ENCODE measurements at places on chromosomes 7 and 10. TPM values are rescaled to one million over a fixed set of nuclear protein-coding genes. Genes with fewer than 3 reads are reported as not detected.

DNA sequence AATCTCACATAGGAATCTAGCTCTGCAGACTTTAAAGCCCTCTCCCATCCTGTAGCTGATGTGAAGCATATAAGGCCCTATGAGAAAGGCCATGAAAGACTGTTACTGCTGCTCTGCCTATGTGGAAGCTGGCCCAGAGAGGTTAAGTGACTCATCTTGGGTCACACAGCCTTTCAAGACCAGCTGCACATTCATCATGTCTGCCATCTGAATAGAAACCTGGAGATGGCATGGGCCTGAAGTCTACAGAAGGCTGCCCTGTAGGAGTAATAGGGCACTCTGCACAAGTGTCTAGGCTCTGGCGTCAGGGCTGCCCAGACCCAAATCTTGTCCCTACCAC lies 59.4 kb upstream of the COL13A1 start:
- no peak for DNase-seq

DNA sequence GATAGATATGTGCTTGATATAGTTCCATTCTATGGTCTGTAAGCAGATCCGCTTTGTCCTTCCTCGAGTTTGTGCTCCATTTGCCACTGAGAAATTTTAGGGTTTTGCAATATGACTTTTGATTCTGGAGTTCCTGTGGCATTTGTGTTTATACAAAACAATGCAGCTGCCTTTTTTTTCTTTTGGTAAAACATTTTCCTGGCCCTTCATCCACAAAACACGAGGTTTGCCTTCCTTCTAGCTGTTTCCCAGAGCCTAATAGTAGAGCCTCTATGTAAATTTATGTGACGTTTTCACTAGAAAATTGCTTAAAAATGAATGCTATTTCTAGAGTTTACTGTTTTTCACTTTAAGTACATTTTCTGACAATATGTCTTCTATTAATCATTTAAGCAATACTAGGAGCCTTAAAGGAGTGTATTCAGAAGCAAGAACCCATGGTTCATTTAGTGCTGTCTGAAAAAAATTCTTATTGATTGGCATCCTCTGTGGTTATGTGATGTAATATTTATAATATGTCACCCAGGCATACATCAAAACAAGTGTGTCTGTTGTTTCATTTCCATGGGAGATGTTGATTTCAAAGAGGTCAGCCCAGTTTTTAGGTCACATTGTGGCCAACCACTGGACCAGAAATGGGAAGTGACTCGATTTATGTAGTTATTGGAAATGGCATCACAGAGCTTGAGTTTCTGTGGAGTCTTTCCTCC lies 618.3 kb downstream of the LRMDA start:
- DNase-seq, result peak; percentile 23

Gene MYOZ1
- total RNA-seq, result 552 TPM

DNA sequence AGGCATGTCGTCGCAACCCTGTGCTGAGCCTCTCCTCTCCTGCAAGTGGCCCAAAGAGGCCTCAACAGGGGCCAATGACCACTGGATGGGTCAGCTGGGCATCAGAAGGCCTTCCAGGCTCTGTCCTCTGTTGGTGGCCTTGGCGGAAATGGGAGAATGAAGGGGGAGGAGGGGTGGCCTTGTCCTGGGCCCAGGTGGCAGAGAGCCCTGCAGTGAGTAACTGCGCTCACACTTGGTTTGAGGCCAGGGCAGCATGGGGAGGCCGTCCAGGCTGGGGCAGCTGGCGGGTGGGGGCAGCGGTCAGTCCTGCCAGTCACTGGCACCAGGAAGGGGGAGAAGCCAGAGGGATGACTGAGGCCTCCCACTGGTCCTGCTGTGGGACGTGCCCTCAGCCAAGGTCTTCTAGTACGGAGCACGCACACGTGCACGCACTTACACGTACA lies 59.8 kb downstream of the LHPP start:
- DNase-seq, result no peak

GRCh38 chr7:130920122-130920521 lies 186.1 kb upstream of the KLF14 start:
- DNase-seq, result no peak

Gene EPHA1
- total RNA-seq, result not detected

DNA sequence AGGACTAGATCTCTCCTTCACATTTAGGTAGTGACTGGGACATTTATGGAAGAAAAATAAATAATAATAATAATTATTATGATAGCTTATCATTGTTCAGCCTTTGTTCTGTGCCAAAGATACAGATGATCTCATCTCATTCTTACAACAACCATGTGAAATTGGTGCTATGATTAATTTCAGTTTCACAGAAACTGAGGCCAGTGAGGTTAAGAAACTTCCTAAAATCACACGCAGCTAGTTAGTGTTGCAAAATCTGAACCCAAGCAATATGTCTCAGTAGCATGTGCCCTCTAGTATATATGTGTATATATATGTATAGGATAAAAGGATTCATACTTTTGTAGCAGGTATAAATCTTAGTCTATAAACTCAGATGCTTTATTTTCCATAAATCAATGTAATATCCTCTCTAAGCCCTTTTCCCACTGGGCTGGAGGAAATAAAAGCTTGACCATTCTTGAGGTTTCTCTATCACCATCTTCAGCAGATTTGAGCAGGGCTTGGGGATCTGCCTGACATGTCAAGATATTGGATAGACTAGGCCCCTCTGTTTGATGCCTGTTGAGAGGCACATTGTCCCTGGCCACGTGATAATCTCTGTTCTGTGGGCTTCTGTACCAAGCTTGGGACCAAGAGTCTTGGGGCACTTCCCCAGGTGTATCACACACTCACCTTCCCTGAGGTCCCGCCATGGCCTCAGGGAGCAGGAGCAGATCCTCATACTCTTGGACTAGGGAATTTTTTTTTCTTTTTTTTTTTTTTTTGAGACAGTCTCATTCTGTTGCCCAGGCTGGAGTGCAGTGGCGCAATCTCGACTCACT lies 172.6 kb upstream of the NRP1 start:
- no peak for DNase-seq

Gene BBIP1
- 22.5 TPM for total RNA-seq

Gene CABCOCO1
- total RNA-seq, result 0.13 TPM

GRCh38 chr7:102079140-102080018 lies 207.3 kb upstream of the SH2B2 start:
- no peak for DNase-seq

GRCh38 chr7:127107601-127108007 lies 145.1 kb downstream of the GRM8 start:
- peak; percentile 70 for DNase-seq

DNA sequence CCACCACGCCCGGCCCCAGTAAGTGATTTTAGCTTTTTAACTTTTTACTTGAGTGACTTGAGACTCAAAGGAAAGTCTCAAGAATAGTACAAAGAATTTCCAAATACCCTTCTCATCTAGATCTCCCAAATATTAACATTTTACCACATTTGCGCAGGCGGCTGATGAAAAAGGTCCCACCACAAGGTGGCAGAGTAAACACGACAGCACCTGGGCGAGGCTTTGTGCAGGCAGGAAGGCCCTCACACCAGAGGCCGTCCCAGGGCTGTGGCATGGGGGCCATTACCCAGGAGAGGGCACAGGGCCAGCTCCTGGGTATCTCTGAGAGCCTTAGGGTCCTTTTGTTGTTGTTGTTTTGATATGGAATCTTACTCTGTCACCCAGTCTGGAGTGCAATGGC lies 50.0 kb upstream of the WIPI2 start:
- DNase-seq, result peak; percentile 20

DNA sequence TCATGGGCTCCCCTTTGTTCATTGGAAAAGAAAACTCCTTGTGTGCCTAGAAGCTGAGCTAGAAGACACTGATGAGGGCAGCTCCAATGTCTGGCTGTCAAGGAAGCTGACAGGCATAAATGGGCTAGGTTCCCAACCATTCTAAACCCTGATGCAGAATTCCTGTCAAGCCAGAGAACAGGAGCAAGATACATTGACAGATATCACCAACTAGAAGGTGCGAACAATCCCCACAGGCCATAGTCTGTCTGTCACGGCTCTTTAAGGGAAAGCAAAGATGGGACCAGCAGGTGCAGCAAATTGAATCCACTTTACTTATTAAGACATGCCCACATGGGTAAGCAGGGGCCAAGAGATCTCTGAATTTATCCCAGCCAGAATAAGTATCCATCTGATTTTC lies 617.9 kb upstream of the POT1 start:
- no peak for DNase-seq

Gene TAS2R41
- total RNA-seq, result not detected

Gene MYPN
- total RNA-seq, result 69.2 TPM

Gene TRIM74
- 0.49 TPM for total RNA-seq

DNA sequence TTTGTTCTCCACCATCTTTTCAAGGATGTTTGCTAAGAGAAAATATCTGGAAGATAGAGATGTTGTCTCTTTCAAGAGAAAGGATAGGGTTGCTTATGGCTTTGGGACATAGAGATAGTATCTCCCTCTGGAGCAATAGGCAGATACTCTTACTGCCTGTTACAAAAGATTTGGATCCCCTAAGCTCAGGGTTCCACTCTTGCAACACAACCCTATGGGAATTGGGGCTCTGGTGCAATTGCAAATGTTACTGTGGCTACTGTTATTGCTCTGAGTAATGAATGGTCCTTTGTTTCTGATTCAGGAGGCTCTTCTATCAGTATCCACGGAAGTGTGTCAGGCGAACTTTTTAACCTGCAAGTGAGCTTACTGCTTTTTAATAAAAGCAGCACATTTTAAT lies 88.8 kb downstream of the GPR85 start:
- no peak for DNase-seq

DNA sequence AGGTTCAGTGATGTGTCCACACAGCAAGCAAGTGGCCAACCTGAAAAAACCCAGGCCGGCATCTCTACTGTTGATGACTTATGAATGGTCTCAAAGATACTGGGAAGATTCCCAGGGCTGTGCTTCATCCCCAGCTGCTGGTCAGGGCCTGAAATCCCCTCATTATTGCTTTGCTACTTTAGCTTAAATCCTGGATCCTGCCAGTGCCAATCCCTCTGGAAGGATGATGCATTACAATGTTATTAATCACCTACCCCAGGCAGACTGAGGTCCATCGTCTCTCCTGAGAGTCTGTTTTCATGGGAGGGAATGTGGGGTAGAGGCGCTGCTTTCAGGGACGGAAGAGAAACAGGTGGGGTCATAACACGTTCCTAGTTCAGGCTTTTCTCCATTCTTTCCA lies 371.6 kb downstream of the RPS24 start:
- DNase-seq, result no peak

Gene OR6B1
- total RNA-seq, result not detected

Gene SEC61A2
- 5.1 TPM for total RNA-seq

GRCh38 chr7:51325908-51326307 lies 9.3 kb upstream of the COBL start:
- DNase-seq, result no peak

- no peak for DNase-seq
These were observed 1004.9 kb upstream of the POT1 start for GRCh38 chr7:125934539-125934938.

Measured in muscle of leg (tissue), 16 donors.